Activated CD4-positive, CD25-positive, alpha-beta regulatory T cell treated with anti-CD3 and anti-CD28 coated beads, Interleukin-2, amount 50 U/mL, for 72 hours (primary cell): ENCODE measurements at places on chromosomes 4 and X.

GRCh38 chr4:26707342-26707741 lies 123.5 kb downstream of the TBC1D19 start:
- no peak for DNase-seq

- no peak for DNase-seq
These were observed 169.8 kb upstream of the BCOR start for GRCh38 chrX:40267334-40268187.

- DNase-seq, result no peak
These were observed 20.7 kb downstream of the SETD7 start for GRCh38 chr4:139535228-139535870.

DNA sequence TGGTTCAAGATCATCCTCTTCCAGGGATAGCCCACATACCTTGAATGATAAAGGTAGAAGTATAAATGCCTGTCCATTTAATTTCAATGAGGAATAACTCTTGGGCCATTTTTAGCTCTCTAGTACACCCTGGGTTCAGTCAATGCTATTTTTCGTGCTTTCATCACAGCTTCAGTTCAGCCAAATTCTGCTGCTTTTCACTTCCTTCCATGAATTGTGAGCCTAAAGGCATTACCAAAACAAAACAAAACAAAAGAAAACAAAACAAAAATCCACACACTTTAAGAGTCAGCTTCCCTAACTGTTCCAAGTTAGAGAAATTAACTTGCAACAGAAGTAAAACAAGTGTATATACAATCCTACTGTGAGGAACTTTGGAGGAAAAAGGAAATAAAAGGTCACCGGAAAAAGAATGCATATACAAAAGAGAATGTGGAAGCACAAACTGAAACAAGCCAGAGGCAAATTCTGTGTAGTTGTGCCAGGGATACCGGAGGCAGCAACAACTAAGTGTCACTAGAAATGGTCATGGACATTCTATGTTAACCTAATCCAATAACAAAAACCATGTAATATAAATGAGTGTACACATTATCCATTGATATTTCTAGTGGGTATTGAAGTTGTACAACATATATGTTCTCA lies 423.1 kb downstream of the KCTD8 start:
- no peak for DNase-seq

DNA sequence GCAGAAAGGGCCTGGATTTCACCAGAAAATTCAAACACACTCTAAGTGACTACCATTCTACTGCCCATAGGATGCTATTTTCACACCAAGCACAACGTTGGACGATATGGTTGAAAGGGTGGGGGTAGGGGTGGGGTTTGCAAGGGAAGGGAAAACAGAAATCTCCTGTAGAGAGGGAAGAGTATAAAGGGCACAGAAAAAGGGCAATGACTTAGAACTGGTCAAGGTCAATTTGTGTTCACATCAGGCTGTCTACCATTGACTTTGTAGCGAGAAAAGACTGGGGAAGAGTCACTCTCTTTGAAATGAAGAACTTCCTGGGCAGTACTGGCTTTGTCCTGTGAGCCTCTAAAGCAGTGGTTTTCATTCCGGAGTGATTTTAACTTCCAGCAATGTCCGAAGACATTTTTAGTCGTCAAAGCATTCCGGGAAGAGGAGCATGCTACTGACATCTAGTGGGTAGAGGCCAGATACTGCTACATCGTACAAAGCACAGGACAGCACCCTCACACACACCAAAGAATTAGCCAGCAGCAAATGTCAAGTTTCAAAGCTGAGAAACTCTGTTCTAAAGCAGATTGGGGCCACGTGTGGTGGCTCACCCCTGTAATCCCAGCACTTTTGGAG lies 48.4 kb upstream of the SLC7A3 start:
- no peak for DNase-seq

- DNase-seq, result no peak
These were observed 133.9 kb upstream of the ADAMTS3 start for GRCh38 chr4:72702948-72703347.

DNA sequence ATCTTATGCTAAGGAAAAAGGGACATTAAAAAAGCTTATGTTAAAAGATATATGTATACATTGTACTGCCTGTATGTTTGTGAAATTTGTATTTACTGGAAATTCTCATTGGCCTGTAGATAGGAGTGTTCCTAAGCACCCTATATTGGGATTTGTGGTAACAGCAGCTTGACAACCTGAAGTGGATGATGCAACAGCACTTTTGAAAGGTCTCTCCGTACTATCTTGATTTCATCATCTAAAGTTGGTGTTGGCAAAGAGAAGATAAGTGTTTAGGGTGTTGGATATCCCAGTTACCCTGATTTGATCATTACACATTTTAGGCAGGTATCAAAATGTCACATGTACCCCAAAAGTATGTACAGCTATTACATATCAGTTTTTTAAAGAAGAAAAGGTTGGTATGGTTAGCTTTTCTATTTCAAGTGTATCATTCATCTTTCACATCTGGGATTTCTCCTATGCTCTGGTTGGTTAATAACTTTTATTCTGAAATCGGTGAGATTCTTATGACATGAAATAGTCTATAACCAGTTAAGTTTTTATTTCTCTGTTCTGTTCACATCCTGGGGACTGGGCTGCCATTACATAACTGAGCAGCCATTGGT lies 10.3 kb downstream of the HADH start:
- DNase-seq, result no peak

DNA sequence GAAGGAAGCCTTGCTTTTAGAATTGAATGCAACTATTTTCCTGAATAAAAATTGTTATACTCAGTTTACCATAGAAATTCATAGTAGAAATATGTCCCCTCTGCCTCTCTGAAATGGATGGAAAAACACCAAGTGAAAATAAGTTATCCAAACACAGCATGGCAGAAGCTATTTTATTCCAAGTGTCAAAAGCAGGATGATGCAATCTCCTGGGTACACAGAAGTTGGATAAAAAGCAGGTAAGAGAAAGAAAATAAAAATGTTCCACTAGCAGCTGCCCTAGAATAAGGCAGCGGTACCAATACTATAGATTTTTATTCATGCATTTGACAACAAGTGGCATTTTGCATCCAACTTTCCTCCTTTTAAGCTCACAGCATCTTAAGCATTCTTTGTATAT lies 89.0 kb upstream of the TENT5D start:
- DNase-seq, result no peak

DNA sequence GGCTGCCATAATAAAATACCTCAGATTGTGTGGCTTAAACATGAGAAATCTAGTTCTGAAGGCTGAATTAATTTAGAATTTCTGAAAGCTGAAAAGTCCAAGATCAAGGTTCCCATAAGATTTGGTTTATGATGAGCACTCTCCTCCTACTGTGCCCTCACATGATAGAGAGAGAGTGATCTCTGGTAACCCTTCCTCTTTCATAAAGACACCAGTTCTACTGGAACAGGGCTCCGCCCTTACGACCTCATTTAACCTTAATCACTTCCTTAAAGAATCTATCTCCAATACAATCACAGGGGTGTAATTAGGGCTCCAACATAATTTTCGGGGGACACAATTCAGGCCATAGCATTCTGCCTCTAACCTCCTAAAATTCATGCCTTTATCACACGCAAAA lies 194.0 kb upstream of the MAB21L2 start:
- DNase-seq, result no peak

- DNase-seq, result no peak
These were observed 88.1 kb upstream of the C1QTNF7 start for GRCh38 chr4:15339737-15340136.

DNA sequence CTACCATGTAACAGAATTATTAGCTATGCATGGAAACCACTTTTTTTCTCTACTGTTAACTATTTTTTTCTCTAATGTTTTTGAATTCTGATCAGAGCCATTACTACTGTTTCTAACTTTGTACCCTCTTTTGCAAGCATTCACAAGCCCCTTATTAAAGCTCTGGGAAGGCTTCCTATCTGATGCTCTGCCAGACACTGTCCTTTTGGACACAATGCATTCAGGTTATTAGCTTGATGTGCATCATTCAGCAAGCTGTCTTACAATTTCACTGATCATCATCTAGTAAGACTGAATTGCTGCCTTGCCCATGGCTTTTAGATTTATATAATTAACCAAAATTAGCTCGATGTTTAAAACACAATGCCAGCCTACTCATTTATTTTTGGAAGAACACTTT lies 155.1 kb downstream of the NR3C2 start:
- DNase-seq, result no peak
